Motor neuron (in vitro differentiated cells): ENCODE measurements at places on chromosomes 1 and 21. TPM values are rescaled to one million over a fixed set of nuclear protein-coding genes. Genes with fewer than 3 reads are reported as not detected.

- no peak for ATAC-seq
These were observed 10.3 kb downstream of the RNU1-2 start for GRCh38 chr1:16905868-16906702.

GRCh38 chr1:7345516-7345915 lies 425.6 kb upstream of the VAMP3 start:
- ATAC-seq: no peak

- no peak for ATAC-seq
These were observed 31.0 kb downstream of the AGO4 start for GRCh38 chr1:35838693-35839245.

GLMN gene
- 20.9 and 21.4 TPM in 2 replicates for total RNA-seq

DNA sequence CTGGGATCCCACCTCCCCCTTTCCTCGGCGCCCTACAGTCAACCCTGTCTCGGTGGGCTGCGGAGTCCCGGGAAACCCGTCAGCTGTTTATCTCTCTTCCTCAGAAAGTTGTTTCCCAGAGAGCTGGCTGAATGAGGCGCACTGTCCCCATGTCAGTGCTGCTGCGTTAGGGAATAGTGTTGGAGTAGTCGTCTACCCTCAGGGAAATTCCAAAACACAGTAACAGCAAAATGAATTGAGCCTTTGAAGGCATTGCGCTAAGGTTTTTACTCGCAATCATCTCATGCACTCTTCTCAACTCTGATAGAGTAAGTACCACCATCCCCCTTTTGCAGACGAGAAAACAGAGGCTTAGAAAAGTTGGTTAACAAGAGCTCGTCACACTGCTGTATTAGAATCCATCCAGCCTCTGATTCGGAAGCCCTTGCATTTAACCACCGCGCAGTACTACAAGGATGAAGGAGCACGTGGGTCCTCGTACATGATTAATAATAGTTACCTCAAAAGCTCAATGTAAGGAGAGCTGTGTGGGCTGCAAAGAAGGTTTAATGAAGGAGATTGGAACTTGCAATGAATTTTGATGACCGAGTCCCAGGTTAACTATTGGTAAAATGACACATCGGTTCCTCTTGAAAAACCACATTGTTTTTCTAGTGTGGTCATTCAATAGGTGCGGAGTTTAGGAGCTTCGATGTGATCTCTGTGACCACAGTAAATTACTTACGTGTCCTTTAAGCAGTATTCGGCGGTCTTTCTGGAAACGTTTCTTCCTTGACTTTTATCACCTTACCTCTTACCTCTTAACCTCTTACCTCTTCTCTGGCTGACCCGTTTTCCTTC lies 788 bp upstream of the EDEM3 start:
- no peak for ATAC-seq

SHC1 gene
- total RNA-seq: 117 and 118 TPM in 2 replicates

GRCh38 chr1:17742583-17742982 lies 12.6 kb upstream of the ACTL8 start:
- no peak for ATAC-seq

FAM163A gene
- 0.67 and 0.71 TPM in 2 replicates for total RNA-seq

JAM2 gene
- 14.9 and 18.3 TPM in 2 replicates for total RNA-seq

DNA sequence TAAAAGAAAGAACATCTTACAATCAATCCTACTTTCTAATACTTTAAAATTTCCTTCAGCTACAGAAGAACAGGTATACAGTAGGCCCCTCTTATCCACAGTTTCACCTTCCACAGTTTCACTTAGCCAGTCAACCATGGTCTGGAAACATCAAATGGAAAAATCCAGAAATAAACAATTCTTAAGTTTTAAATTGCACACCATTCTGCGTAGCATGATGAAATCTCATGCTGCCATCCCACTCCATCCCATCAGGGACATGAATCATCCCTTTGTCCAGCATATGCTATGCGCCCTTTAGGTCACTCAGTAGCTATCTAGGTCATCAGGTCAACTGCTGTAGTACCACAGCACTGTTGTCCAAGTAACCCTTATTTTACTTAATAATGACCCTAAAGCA lies 67.7 kb downstream of the HSF2BP start:
- ATAC-seq: peak; percentile 55
